ENCODE measurements at places on chromosomes 13 and 19.

DNA sequence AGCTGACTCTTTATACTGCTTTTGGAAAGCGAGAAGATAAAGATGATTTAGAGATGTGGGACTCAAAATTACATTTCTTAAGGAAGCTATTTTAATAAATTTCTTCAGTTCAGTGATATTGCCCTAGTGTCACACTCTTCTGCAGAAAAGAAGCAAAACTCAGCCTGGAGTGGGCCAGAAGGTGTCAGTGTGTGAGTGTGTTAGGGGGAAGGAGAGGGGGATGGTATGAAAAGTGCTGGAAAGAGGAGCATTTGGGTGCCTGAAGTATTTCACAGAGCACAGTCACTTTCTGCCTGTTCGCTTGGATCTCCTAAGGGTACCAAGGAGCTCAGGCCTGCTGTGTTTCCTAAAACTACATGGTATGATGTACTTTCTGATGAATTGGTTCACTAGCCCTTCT is 84.5 kb upstream of the FRY start:
- no peak for DNase-seq

DNA sequence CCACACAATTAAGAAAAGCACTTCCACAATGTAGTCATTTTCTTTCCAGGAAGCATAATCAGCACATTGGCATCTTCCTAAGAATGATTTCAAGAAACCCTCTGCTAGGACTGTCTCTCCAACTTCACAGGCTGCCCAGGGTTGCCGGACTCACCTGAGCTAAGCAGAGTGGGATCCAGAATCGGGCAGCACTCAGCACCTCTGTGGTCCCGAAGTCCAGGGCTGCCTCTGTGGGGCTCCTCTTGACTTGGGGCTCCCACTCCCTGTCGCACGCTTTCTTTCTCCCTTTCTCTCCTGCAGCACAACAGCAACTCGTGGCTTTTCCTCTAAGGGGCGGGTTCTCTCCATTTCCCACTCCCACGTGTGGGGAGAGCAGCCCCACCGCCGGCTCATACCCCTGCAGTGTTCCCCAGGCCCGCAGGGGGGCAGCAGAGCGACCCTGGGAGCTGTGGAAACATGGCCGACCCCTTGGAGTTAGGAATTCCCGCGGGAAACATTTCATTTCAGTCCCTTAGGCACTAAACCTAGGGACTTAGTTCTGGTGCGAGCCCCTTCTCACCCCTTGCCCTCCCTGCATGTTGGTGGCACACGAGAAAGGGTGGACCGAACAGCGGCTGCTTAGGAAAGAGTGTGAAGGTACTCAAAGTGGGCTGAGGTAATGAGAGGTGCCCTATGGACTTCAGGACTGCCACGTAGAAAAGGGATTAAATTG is at the start of gene TMEM272:
Gene TMEM272 (minus strand): TSS at position 316 of the 712 bp plus-strand sequence. CDS start 6,647 bp downstream, outside the sequence.
- no peak for DNase-seq

DNA sequence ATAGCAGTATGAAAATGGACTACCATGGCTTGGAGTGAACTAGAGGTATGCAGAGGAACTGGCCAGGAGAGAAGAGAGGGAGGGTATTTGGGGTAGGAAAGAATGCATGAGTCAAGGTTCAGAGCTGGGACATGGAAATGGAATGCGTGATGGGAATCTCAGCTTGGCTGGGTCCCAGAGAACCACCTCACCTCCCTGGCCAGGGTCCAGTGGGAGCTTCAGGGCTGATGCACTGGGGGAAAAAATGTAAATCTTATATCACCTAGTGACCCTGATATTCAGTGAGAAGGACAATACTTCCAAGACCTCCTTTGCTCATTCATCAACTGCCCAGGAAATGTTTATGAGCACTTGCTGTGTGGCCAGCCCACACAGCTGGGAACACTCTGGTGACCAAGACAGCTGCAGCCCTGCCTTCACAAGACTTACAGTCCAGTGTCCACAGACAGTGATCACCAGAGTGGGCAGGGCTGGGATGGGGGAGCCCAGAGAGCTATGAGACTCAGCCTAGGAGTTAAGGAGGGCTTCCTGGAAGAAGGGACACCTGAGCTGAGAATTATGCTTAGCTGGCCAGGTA is 12.8 kb downstream of the IGSF23 start:
- DNase-seq: no peak

- DNase-seq: no peak
Measured at GRCh38 chr13:102659168-102659713, 35.6 kb downstream of the METTL21C start.

GRCh38 chr19:8115805-8116396 is 33.5 kb downstream of the FBN3 start:
- no peak for DNase-seq

DNA sequence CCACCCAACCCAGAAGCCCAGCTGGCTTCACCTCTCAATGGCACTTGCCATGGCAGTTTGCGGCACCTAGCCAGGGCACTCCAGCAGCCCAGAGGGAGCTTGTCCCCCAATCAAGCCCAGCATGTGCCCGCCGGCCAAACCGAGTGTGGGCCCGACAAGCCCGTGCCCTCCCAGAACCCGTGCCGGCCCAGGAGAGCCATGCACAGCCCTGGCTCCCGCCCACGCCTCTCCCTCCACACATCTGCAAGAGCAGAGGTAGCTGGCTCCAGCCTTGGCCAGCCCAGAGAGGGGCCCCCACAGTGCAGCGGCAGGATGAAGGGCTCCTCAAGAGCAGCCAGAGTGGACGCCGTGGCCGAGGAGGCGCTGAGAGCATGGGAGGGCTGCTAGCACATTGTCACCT is 2278.0 kb upstream of the PCDH20 start:
- DNase-seq: no peak

- no peak for DNase-seq
Measured at GRCh38 chr19:48284896-48285295, 15.0 kb downstream of the ZNF114 start.

- DNase-seq: no peak
Measured at GRCh38 chr13:72181661-72182060, 314.7 kb upstream of the DACH1 start.

- DNase-seq: no peak
Measured at GRCh38 chr13:59012731-59013130, 1151.0 kb downstream of the DIAPH3 start.

- no peak for DNase-seq
Measured at GRCh38 chr13:79939689-79940088, 401.2 kb downstream of the SPRY2 start.

- DNase-seq: no peak
Measured at GRCh38 chr19:50416034-50416977, 2.4 kb upstream of the SPIB start.

- no peak for DNase-seq
Measured at GRCh38 chr13:65499256-65499655, 1730.9 kb downstream of the PCDH9 start.

DNA sequence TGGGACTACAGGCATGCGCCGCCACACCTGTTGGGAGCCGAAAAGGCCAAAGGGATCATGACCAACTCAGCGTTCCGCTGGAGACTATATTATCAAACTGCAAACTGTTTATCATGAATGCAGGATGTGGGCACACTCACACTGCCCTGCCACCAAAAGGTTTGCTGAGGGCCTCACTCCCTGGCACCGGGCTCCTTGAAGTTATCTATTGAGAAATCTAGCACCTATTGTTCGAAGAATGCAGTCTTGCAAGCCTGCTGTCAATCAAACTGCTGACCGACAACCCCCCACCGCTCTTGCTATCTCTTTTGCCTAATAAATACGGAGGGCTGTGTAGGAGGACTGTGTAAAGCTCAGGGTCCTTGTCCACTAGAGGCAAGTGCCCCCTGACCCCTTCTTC is 5.2 kb upstream of the ZNF836 start:
- no peak for DNase-seq

DNA sequence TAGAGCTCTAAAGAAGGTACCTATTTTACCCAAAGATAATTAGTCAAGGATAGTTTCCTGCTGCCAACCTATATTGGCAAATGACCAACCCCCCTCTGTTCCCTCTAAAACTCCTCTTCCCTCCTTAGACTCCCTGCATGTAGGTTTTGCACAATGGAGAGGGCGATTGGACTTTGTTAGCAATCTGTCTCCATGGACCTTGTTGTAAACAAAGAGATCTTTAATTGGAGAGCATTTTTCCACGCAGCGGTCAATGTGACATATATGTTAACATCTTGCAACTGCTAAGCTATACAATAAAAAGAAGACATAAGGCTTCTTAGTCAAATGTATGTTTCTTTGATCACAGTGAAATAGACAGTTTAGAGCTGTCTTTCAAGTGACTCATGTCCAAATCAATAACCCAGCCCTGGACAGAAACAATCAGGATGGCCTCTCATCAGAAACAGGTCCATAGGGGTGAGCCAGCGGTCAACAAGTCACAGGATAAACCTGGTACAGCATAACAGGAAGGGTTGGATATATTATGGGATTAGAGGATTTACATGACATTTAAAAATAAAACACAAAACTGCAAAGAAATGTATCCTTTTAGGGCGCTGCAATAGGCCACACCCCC is 69.7 kb upstream of the UBL3 start:
- DNase-seq: no peak

DNA sequence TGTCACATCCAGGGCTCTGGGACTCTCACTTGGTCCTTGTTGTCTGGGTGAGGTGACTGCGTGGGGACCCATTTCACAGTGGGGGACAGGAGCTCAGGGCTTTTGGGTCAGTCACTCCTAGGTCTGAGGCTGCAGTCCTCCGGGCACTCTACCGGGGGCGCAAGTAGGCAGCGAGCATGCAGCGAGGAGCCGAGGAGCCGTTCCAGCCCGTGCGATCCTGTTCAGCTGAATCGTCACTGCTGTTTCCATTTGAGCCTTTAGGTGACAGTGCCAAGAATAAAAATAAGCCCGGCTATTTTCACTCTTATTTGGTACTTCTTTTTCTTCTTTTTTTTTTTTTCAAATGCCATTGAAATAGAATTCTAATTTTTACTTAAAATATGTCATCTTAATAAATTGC is 126.5 kb downstream of the ZNF536 start:
- DNase-seq: no peak

DNA sequence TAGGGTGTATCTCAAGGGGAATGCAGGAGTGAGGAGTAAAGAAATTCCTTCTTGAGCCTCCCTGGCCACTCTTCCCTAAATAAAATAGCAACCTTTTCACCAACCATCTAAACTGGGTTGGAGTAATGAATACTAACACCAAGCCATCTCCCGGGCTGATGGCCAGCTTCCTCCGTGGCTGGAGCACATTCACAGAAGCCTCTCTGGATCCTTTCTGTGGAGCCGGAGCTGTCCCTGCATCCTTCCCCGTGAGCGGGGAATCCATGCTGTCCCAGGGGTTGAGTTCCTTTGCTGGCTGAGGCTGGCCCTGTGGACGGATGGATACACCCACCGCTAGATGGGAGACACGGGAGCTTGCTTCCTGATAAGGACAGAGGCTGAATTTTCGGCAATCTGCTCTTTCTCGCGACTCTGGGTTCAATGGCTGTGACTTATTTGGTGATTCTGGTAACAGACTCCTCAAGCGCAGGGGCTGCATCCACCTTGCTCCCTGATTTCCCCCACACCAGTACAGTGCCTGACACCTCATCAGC is 370.3 kb downstream of the ZNF536 start:
- DNase-seq: no peak

- no peak for DNase-seq
Measured at GRCh38 chr13:23325191-23325590, 108.3 kb downstream of the SACS start.

GRCh38 chr19:44627631-44628030 is 14.3 kb downstream of the IGSF23 start:
- DNase-seq: no peak

DNA sequence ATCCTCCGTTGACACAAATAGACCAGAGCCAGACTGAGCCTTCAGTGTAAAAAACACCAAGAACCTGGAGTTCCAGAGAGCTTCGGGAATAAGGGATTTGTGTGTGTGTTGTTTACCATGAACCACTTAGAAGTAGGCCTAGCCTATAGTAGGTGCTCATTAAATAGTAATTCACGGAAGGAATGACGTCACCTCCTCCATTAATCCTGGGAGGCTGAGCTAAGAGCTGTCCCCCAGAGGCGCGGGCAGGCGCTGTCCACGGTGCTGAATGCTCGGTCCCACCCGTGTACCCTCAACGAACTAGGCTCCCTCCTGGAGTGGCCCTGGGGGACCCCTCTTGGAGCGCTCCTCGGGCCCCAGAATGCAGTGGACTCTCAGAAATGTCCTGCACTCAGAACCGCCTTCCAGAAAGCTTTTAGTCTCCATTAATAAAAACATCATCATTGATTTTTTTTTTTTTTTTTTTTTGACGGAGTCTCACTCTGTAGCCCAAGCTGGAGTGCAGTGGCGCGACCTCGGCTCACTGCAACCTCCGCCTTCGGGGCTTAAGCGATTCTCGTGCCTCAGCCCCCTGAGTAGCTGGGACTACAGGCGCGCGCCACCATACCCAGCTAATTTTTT is 6.5 kb downstream of the UNC13A start:
- DNase-seq: no peak

DNA sequence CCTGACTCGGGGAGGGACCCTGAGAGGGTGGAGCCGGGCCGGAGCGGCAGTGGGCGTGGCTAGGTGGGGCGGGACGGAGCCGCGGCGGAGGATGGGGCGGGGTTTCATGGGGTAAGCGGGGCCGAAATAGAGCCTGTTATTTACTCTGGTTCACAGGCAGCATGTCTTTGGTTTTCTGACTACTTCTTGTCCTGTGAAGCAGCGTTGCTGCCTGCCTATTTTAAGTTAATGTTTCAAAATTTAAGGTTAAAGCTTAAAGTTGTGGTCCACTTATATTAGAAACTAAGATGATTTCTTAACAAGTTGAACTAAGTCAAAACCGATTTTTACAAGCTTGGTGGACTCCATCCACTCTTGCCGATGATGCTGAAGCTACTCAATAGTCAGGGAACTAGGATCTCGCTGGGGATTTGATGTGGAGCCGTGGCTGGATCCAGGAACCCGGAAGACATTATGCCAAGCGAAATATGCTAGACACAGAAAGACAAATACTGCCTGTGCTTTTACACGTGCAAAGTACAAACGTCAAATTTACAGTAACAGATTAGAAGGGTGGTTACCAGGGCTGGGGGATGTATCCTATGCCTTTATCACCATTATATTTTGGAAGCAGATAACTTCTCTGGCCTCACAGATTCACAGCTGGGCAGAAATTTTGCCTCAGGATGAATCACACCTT is 433 bp upstream of the ZNF616 start:
- no peak for DNase-seq

- no peak for DNase-seq
Measured at GRCh38 chr19:57280962-57281400, 696 bp downstream of the ZNF460 start.
